HuH-7.5 (cell line): ENCODE measurements at places on chromosomes 5 and 9.

DNA sequence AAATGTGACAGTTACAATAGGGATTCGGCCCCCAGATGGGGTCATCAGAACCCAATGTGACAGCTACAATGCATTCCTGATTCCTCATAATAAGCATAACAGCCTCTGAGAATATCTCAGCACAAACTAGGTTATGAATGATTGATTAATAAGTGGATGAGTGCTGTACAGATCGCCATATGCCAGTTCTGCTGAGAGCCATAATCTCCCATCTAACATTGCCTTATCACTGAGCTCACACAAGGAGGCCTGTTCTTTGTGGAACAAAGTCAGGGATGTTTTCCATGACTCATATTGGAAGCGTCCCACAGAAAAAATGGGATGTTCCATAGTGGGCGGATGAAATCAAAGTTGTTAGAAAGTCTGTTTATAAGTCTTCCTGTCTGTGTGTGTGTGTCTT lies 89.6 kb downstream of the KIF4B start:
- DNase-seq = no peak

GRCh38 chr9:106911951-106912350 lies 49.0 kb downstream of the ZNF462 start:
- DNase-seq = no peak

GRCh38 chr9:119026120-119026519 lies 343.1 kb downstream of the BRINP1 start:
- no peak for DNase-seq

- DNase-seq = peak; percentile 97
These were observed 10.9 kb upstream of the LAMC3 start for GRCh38 chr9:130997925-130998596.

DNA sequence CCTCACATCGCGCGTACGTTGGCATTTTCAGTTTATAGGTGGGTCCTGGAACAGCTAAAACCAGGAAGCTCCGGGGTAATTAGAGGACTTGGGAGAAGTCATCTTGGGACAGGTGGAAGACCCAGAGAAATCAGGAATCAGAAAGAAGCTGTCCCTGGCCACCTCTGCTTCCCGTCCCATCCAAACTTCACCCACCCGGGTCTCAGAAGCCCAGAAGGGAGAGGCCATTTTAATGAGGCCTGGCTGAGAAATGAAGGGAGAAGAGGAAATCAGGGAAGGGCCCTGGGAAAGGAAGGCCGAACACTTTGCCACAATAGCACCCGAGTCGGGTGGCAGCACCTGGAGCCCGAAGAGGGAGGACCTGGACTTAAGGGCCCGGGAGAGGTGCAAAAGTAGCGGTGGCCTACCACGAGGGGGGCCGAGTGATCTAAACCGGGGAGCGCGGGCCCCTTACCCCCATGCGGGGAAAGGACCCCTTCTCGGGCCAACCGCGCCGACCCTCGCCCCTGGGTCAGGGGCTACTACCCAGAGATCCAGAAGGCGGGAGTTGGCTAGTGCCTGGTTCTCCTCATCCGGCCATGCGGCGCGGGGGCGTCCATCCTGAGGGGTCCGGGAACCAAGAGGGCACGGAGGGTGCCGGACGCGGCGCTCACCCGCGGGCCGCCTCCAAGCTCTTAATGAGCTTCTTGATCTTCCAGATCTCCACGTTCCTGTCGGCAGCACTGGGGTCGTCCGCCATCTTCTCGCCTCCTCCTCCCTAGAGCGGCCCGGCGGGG lies 668 bp downstream of the ETF1 start:
- no peak for DNase-seq
